Stimulated activated CD8-positive, alpha-beta memory T cell treated with anti-CD3 and anti-CD28 coated beads, Interleukin-2, amount 100 ng/mL, for 48 hours (primary cell): ENCODE measurements at places on chromosomes 12 and 14.
A peak's percentile ranks its signal among the peaks of the same experiment; 100 is the strongest.

GRCh38 chr14:35573911-35574310 lies 39.9 kb downstream of the INSM2 start:
- no peak for DNase-seq

GRCh38 chr12:117130801-117131200 lies 31.6 kb upstream of the TESC start:
- DNase-seq: no peak

DNA sequence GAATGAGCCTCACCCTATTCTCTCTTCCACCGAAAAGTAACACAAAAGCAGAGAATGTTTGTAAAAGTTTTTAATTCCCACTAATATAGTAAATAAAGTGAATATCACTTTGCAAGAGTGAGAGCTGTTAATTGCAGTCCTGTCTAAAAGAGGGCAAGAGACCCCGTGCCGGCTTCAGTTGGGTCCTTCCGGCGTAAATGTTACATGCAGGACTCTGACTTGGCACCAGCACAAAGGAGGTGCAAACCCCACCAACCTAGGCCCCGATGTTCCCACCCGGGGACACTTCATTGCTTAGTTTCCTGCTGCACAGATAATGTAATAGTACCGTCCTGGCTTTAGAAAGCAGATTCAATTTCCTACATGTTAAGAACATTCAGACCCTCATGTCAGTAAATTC lies 66.0 kb upstream of the DYNC1H1 start:
- DNase-seq: no peak

- no peak for DNase-seq
Observed at GRCh38 chr12:124952295-124952694, 36.6 kb downstream of the DHX37 start.

DNA sequence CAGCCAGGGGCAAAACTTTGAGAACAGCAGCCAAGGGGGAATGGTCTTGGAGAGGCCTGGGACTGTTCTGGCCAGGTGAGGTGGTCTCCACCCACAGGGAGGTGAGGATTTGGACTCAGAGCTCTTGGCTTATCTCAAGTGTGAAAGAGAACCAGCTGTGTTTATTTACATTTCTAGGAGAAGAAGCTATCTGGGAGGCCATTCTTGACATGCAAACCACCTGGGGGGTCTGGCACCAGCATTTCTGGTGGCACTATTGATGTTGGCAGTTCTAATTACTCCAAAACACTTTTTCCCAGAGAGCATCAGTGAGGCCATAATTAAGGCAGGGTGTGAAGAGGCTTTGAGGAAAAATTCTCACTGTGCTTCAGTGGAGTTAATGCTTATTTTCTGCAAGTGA lies 95.1 kb downstream of the CAND1 start:
- DNase-seq: no peak

GRCh38 chr12:51430196-51430895 lies 5.7 kb downstream of the SLC4A8 start:
- no peak for DNase-seq

GRCh38 chr14:37116933-37117849 lies 55.2 kb downstream of the SLC25A21 start:
- DNase-seq: no peak

GRCh38 chr14:30402846-30403245 lies 156.1 kb upstream of the G2E3 start:
- DNase-seq: no peak

- DNase-seq: no peak
Observed at GRCh38 chr12:55818140-55818728, 393 bp downstream of the ORMDL2 start.

GRCh38 chr12:46361667-46362034 lies 10.9 kb downstream of the SLC38A2 start:
- no peak for DNase-seq

DNA sequence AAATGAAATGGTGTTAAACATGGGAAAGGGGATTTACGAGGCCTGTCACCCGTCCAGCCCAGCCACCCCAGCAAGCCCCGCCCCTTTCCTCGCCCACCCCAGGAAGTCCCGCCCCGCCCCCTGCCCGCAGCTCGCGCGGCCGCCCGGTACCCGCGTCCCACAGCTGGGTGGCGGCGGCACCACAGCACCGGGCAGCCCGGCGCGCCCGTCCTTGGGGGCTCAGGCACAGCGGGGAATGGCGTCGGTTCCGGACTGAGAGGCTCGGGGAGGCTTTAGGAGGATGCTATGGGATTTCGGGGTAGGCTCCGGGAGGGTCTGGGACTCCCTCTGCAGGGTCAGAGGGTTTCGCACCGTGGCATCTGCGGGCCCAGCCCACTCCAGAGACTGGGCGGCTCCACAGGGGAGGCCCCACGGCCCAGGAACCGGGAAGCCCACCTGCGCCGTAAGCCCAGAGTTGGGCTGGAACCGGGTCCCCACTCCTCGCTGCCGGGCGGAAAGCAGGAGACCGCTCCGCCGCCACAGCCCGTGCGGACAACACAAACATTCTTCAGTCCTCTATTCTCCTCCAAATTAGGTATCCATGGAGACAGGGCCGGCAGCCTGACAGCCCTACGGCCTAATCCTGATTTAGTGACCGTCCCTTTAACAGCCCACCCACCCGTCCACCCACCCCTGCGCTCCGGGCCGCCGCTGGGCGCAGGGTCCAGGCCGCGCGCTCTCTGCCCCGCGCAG lies 1.4 kb downstream of the FIGNL2 start:
- peak; percentile 45 for DNase-seq

DNA sequence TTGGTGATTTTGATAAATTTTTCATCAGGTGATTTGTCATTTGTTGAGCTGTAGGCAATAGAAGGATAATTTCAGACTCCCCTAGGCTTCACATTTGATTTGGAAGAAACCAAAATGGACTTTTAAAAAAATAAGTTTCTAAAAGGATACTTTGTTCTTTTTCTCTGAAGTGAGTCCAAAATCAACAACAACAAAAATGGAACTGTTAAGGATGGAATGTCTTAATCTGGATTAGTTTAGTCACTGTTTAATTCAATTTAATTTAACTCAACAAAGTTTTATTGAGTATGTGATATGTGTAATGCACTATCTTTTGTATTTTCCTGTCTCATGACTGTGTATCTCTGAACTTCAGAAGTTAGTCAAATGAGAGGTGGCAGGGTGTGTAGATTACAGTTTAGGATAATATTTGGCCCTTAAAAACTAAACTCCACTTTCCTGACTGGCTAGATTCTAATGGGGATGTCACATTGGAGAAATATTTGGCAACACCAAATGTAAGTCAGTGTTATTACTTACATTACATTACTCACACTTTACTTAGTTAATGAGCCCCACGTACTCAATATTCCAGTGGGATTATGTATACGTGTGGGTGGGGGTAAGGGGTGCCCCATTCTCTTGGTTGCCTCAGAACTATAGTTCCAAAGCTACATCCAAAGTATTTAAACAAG lies 209.7 kb downstream of the BCAT1 start:
- DNase-seq: no peak

DNA sequence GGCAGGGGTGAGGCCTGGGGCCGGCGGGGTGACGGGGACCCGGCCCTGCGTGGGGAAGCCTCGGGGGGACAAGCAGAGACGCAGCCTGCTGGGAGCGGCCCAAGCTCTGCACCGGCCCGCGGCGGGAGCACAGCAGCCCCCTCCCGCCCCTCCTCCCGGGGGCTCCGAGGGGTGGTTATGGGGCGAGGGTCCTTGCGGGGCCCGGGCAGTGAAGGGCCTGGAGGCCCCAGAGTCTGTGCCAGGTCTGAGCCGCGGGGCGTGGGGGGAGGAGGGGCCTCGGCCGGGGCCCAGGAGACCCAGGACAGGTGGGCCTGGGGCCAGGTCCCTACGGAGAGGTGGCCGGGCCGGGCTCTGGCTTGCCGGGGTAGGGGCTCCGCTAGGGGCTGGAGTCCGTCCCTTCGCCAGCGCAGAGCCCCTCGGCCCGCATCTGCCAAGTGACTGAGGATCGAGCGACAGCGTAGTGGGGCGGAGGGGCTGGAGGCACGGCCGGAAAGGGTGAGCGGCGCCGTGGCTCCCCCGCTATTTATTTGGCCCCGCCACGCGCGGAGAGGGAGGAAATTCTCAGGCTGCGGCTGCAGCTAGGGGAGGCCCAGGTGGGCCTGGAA lies 495 bp downstream of the TMEM121 start:
- no peak for DNase-seq

DNA sequence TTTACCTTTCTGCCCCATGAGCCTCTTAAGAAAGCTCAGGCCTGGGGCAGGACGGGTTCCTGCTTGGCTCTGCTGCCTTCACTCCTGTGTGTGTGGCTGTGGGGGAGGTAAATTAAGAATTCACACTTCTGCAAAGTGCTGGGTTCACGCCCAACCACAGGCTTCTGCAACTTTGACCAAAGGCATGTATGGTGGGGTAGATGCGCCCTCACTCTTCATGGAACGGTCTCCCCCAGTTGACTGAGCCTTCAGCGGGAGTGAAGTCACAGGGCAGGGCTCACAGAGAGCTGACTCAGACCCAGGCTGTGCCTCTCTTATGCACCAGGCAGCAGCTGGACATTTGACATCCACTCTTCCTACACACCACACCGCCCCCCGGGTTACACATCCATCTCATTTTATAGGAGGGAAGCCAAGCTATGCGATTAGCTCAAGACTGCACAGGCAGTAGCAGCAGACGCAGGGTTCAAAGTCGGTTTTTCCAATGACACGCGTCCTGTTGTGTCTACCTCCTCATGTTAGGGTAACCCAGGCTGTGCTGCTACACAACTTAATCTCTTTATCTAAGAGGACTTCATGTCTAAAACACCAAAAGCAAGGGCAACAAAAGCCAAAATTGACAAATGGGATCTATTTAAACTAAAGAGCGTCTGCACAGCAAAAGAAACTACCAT lies 15.4 kb upstream of the BCL11B start:
- no peak for DNase-seq

DNA sequence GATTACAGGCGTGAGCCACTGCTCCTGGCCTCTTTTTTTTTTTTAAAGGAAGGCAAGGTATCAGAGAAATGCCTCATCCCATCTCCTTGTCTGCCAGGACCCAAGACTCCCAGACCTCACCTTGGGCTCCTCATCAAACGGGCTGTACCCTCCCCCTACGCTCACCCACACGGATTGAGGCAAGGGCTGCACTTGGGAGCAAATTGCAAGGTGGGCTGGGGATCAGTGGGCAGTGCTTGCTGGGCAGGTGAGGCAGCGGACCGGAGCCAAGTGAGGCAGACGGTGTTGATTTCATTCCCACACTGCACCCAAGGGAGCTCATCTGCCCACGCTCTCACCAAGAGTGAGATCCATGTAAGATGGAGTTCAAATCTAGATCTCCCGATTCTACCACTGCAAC lies 41.0 kb upstream of the DICER1 start:
- DNase-seq: no peak

DNA sequence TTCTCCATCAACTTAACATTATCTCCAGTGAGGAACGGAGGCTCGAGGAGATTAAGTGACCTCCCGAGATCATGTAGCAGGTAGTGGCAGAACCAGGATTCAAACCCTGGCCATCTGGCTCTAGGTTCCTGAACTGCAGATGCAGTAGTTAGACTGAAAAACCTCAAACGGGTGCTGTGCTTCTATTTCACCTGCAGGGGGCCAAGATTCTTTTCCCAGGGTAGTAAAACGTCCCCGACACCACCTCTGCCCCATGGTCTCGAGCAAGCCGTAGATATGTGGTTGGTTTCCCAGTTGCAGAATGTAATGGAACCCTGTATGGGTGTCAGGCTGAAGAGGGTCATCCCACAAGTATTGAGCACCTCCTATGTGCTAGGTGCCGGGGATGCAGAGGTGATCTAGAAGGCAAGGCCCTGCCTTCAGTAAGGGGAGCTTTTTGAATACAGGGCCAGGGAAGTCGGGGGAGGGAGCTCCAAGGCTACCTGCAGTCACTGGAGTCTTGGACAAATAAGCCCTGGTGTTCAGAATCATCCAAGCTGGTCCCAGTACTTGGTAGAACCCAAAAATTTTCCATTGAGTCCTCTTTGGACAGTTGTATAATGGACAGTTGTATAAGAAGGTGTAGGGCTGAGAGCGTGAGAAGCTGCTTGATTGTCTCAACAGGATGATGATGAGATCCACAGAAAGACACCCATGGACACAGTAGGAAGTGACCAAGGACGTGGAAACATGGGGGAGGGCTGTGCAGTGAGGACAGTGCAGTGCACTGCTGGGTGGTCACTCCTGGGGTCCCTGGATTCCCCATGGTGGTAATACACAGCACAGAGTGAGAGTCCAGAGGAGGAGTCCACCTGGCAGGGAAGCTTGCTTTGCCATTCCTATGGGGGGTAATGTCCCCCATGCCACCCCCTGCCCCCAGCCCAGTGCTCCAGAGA lies 197.2 kb downstream of the CHST11 start:
- no peak for DNase-seq

GRCh38 chr14:103280278-103280928 lies 53.6 kb upstream of the EIF5 start:
- DNase-seq: no peak

DNA sequence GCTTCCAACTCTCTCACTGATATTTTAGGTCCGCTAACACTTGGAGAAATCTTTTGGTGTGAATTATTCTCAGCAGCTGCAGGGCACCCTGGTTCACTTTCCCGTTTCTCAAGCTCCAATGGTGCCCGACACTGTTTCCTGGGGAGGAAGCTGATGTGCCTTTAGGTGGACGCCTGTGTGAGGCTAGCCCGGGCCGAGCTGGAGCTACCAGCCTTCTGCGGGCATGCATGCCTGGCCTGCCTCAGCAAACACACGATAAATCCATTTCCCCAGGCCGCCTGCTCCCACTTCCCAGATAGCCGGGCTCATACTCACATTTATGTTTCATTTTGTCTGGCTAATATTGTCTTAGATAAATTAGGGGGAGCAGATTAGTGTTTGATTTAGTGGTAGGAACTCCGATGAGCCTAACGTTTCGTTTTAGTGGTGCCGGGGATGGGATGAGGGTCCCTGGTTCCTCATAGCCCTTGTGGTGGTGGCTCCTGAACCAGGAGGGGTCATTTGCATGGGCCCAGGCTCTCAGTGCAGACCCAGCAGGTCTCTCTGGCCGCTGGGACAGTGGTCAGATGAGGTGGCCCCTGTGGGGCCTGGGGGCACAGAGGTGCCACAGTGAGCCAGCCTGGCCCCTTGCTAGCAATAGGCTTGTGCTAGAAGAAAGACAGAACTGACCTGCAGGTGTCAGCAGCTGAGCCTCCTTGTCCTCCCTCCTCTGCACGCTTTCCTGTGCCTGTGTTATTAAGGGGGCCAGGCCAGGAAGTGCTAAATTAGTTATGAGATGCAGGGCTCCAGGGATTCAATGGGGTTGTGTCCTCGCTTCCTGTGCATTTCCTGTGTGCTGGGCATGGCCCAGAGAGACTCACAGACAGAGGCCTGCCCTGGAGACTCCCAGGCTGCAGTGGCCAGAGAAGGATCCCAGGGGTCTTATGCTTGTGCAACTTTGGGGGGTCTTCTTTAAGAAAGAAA lies 88.3 kb downstream of the KIF26A start:
- no peak for DNase-seq

- no peak for DNase-seq
Observed at GRCh38 chr12:18932211-18932610, 194.3 kb downstream of the CAPZA3 start.

DNA sequence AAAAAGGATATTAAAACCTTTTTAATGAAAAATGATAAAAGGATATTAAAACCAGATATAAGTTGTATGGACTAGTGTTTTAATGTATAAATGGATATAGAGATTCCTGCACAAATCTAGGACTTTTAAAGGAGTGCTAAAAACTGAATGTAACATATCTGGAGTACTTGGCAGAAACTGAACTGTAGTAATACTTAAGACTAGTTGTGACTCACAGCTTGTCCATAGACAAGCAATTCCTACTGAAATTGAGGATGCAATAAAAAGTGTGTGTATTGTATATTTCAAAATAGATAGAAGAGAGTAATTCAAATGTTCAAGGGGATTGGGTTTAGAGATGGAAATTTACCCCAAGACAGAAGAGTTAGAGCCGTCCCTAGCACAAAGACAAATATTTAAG lies 59.6 kb downstream of the FBXO33 start:
- DNase-seq: no peak
